NCI-H774 (cell line): ENCODE measurements at places on chromosomes 7 and 10.
A peak's percentile ranks its signal among the peaks of the same experiment; 100 is the strongest.

DNA sequence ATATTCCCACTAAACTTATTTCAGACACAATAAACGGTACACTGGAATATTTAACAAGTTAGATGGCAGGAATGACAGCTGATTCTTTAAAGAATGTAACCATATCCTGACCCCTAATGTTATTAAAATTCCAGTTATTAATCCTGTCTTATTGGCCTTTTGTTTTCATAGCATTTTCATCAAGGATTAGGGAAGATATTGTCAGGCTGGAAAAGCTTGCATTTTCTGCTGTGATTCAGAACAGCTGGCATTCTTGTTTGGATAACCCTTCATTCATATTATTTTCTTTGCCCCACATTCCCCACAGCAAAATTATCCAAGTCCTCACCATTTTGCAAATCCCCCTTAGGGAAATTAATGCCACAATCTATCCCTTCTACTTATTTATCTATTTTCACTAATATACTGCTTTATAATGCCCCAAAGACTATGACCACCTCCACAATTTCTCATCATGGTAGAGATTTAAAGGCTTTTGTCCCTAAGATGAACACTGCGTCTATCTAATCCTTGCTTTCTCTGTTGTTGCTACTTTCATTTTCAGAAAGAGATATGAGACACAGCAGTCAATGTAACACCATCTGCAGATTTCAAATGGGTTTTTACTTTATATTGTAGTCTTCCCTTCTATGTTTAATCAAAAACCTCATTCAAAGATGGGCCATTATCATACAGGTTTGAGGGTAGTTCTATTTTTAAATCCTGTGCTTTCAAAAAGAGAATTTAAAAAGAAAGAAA, 475.1 kb downstream of the PARD3 start:
- DNase-seq = no peak

DNA sequence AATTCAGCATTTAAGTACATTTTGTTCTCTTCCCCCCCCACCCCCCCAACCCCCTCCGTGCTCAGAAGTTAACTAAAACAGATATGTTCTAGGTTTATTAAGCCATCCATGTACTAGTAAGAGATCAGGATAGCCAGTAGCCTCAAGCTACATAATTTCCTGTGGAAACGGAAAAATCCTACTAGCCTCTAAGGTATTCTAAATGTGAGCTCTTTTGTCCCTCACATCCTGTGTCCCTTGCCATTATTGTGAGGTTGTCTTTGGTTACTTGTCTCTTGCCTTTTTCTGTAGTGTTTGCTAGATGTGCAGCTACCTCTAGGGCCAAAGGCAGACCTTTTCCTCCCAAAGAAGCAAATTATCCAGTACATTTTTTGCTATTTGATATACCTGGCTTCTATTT, 92.1 kb downstream of the BTRC start:
- no peak for DNase-seq

DNA sequence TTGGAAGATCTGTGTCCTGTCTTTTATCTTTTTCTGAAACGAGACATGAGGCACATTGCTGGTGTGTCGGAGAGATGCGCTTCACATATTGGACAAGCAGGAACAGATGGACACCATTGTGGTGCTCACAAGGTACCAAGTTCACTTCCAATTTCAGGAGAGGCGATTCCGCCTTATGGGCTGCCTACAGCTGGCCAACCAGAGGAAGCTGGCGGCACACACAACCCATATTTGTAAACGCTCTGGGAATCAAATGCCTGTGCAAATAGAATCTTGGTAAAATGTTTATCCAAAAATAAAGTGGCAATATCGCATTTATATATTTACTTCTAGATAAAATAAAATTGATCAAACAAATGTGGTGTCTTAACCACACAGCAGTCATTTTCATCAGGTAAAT, 337.4 kb downstream of the TCERG1L start:
- DNase-seq = no peak

DNA sequence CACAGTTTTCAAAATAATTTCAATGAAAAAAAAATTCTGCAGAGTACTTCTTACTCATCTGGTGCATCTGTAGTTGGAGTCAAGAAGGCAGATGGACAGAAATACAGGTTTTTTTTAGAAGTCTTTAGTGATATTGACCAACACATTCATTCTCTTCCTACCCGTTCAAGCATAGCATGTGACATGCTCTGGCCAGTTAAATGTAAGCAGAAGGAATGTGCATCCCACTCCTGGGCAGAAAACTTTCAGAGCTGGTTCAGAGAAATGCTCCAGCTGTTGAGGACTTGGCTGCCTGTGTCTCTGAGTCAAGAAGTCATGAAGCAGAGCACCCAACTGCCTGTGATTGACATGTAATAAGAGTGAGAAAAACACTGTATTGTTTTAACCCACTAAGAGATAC, 665.3 kb upstream of the IGFBP3 start:
- no peak for DNase-seq

DNA sequence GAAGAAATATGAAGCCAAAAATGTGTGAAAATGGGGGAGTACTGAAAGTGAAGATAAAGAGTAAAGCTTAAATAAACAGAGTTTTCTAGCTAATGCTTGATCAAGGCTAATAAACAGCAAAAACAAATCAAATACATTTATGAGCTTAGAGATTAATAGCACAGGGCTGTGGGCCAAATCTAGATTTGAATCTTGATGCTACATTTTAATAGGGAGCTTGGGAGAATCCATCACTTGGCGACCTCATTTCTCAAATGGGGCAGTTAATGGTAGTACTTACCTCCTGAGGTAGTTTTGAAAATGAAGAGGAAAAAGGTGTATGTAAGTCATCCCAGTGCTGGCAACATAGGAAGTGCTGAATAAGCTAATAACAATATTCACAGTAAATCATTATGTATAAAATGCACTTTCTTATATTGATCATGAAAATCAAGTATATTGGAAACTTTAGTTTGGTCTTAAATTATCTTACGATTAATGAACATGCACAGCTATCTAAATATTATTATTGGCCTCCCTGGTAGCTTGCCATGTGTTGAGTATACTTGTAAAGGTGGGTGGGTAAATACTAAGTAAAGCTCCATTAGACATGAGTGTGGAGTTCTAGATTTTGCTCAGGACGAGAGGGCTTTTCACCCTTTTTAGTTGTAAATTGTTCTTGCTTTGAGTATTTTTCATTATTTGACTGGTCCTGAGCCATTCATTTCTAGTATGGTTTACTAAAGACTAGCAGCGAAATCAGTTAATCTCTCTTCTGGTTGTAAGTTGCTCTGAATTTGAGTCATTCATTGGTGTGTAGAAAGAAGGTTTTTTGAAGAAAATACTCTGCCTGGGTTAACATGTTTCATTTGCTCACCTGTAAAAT, 5.1 kb downstream of the BICC1 start:
- no peak for DNase-seq

- no peak for DNase-seq
Measured at GRCh38 chr7:119943942-119944600, 328.9 kb upstream of the KCND2 start.

GRCh38 chr7:88243345-88243909, 23.6 kb upstream of the SRI start:
- DNase-seq = peak; percentile 58

- no peak for DNase-seq
Measured at GRCh38 chr7:93160410-93160809, 12.2 kb upstream of the SAMD9L start.

- DNase-seq = no peak
Measured at GRCh38 chr10:33617381-33618080, 283.1 kb upstream of the NRP1 start.

GRCh38 chr7:122549578-122549977, 149.3 kb downstream of the RNF133 start:
- no peak for DNase-seq

GRCh38 chr10:31490858-31491504, 172.0 kb downstream of the ZEB1 start:
- peak; percentile 18 for DNase-seq

DNA sequence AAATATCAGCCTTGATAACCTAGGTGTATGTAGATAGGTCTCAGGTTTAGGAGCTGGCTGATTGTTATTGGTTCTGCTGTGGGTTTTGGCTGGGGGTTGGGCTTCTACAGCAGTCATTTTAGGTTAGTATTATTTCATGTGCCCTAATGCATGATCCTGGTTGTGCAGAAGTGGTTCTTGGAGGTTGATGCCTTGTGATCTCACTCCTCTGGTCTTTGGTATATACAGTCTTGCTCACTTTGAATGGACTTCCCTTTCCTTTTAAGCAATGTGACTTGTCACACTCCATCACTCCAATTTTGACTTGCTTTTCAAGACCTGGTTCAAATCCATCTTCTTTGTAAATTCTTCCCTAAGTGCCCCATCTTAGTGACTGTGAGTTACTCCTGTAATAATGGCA, 188.9 kb downstream of the LRMDA start:
- no peak for DNase-seq

DNA sequence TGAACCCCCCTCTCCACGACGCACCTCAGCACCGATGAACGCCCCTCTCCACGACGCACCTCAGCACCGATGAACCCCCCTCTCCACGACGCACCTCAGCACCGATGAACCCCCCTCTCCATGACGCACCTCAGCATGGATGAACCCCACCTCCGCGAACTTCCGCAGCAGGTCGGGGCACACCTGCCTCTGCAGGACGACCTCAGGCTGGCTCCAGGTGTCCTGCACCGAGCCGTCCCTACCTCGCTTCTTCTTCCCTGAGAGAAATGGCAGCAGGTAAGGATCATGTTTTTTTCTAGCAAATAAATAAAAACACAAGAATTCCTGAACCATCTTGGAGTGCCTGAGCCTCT, 24.1 kb downstream of the CFAP46 start:
- DNase-seq = no peak

GRCh38 chr10:116925056-116925455, 75.8 kb downstream of the ENO4 start:
- no peak for DNase-seq

DNA sequence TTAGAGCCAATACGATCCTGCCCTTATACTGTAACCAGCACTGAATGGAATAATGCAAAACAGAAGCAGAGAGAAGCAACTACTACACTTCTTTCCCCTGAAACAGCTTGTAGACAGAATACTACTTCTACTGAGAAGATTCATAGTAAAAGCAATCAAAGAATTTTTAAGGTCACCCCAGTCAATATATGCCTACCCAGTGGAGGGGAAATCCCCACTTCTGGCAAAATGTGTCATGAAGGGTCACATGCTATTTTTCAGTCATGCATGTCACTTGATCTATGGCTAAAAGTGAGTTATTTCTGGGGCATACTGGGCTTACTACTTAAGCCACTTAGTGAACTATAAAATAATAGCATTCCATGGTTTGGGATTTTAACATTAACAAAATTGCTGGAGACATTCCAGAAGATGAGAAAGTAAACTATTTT, 25.6 kb downstream of the IRF5 start:
- no peak for DNase-seq

GRCh38 chr10:6321880-6322279, 119.1 kb downstream of the PFKFB3 start:
- no peak for DNase-seq

DNA sequence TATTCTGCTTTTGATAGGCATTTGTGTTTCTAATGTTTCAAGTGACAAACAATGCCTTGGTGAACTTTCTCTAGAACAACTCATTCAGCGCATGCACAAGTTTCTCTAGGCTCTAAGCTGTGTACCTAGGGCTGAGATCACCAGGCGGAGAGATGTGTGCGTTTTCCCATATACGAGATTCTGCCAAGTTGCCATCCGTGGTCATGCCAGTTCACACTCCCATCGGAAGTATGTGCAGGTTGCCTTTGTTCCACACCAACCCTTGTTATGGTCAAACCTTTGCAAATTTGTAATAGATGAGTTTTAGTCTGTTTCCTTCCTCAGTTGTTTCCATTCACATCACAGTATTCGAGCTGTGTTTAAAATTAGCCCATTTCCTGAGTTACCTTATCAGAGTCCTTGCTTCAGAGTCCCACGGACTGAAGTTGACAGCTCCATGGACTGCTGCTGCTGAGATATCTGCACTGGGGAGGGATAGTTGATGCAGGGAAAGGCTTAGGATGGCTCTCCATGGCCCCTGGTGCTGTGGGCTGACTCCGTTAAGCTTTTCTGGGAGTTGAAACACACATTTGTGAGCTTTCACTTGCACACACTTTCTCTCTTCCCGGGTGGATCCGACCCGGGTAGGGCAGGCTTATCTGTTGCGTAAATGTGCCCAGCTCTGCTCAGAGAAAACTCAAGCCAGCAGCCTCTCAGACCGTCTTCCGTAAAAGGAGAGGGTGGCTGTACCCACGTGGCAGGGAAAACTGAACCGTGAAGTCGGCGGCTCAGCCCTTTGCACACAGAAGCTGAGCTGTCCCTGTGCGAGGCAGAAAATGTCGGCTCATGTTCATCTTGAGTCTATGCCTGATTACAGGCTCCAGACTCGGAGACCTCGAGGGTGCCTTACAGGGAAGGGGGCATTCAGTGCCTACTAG, 49.4 kb downstream of the HK1 start:
- no peak for DNase-seq

DNA sequence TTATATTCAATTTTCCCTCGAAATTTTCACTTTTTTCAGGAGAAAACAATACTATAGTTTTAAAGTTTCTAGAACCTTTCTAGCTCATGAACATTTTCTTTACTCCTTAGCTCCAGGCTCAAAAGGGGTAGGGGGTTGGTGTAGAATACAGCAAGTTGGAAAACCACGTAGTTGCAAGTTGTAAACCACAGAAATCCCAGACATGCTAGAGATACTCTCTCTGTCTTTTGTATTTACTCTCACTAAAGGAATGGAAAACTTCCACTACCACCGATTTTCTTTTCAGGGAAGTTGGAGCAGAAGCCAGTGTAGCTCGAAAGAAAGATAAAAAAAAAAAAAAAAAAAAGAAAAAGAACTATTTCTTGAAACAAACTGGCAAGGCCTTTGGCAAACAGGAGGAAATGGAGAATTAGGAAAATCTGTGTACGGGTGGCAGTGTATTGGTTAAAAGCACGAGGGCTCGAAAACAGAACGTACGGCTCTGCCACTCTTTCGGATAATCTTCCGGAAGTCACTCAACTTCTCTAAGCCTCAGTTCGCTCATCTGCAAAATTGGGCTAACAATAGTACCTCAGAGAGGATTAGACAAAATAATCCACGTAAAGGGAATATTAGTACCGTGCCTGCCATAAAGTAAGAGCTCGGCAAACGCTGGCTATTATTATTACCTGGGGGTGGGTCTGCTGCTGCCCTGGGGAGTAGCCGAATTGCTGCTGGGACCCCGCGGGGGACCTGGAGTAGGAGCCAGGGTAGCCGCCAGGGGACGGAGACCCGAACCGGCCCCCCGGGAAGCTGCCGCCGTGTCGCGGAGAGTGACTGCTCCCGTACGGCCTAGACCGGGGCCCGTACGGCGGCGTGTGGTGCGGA, 628 bp downstream of the MPLKIP start:
- no peak for DNase-seq

GRCh38 chr10:43069579-43069978, 7.3 kb upstream of the RET start:
- no peak for DNase-seq

DNA sequence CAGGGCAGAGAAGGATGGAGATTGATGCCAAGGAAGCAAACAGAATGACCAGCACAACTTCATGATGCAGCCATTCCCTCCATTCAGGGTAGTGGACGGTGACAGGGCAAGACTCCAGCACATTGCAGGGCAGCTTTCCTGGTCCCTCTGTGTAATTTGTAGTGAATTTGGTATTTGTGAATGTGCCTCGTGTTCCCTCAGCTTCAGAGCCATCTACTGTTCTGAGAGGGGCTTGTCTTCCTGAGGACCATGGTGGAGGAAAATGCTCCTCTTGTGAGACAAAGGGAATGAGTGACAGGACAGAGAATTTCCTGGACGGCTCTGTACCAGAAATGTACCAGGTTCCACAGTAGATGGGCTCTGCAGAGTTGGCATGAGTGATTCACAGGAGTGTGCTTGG, 132.1 kb downstream of the ADRA2A start:
- DNase-seq = no peak
